ENCODE measurements at places on chromosomes 7 and 10.
A peak's percentile ranks its signal among the peaks of the same experiment; 100 is the strongest.

DNA sequence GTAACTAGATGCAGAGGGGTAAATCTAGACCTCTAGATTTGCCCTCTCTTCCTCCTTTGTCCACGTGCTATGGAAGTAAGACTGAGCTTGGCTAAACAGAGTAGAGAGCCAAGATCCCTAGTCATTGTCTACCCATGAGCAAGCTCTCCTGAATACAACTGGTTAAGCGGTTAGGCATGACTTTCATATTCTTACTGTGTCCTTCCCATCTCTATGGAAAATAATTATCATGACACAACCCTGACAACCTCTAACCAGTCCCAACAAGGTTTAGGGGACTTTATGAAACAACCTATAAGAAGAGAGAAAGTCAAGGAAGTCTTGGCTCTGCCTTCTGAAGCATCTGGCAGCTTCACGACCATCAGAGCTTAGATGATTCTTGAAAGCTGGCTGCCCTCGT lies 7.8 kb upstream of the LAMB4 start:
- no peak for DNase-seq

- DNase-seq = peak; percentile 15
Observed at GRCh38 chr10:113680190-113681111, 739 bp downstream of the CASP7 start.

GRCh38 chr10:5344746-5345145 lies 20.0 kb upstream of the UCN3 start:
- DNase-seq = no peak

- DNase-seq = peak; percentile 75
Observed at GRCh38 chr10:117542706-117543224, at the start of gene EMX2. Gene EMX2, plus strand, starts transcription at chr10:117542746. Its CDS starts 522 bp downstream, at chr10:117543268.
